ENCODE measurements at places on chromosomes 2 and 18.

DNA sequence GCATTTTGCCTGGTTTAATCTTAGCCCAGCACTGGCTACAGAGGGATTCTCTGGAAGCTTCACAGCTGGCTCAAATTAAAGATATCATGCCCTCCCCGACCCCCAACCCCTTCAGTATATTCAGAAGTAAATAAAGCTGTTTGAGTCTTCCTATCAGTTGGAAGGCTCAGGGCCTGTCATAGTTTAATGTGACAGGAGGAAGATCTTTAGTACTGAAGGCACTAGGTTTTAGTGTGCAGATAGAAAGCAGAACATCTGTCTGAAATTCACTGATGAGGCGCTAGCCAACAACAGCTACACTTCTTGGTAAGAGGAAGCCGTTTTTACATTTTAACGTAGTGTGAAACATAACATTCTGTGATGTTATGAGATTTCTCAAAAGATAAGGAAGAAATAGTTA, 969.1 kb upstream of the CDH2 start:
- DNase-seq, result no peak

DNA sequence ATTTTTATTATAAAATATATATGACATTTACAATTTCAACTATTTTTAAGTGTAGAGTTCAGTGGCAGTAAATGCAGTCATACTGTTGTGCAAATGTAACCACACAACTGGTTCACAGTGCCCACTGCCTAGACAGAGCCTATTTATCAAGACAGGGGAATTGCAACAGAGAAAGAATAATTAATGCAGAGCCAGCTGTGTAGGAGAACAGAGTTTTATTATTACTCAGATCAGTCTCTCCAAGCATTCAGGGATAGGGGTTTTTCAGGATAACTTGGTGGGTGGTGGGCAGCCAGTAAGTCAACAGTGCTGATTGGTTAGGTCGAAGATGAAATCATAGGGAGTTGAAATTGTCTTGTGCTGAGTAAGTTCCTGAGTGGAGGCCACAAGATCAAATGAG, 200.3 kb downstream of the NYAP2 start:
- no peak for DNase-seq

GRCh38 chr2:202090530-202090929, 17.5 kb downstream of the KIAA2012 start:
- no peak for DNase-seq

DNA sequence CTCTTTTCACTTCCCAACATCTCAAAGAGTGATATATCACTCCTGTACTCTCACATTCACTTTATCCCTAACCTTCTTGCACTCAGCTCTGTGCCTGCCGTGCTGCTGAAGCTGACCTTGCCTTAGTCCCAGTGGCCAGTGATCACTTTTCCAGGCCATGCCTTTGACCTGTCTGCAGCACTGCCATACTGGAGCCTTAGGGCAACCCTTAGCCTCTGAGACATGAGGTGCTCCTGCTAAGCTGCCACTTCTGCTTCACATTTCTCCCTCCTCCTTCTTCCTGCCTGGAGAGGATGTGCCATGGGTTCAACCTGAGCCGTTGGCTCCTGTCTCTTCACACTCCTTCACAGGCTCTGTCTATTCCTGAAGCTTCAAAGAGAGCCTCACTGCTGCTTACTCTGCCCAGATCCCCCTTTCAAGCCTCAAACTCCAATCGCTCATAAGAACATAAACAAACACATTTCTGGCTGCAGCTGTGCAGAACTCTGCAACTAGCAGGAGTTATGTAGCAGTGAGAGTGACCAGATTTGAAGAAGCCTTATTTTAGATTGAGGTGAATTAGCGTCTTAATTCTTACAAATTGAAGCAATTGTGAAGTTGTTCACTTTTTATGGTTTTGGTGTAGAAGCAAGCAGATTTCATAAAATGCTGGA, 716.2 kb upstream of the FANCL start:
- no peak for DNase-seq

GRCh38 chr18:49494660-49495059, 7.6 kb upstream of the C18orf32 start:
- DNase-seq, result no peak

DNA sequence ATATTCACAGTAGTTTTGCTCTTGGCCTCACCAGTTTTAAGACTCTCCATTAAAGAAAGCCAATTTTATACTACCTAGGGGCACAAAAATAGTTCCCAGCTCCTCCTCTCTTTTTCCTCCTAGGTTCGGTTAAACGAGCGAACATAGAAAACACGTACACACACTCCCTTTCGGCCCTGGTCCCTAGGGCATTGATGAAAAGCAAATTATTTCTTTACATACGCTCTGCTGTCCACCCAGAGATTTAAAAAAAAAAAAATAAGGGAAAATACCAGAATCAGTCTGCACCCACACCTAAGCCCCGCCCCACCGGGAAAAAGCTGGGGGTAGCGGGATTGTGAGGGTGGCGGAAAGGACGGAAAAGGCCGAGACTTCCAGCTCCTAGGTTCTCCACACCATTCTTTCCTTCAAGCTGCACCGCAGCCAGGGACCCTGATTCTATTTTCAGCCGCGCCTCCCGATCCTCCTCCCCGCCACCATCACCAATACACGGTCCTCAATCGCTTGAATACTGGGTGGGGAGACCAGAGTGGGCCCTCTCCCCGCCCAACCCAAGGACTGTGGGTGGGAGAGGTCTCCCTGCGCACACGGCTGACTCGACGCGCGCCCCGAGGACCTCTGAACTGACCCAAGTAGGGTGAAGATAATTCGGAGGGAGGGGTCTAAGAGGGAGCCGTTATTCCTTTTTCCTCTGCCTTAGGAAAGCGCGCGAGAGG, 769 bp downstream of the ATF2 start:
- peak; percentile 56 for DNase-seq

DNA sequence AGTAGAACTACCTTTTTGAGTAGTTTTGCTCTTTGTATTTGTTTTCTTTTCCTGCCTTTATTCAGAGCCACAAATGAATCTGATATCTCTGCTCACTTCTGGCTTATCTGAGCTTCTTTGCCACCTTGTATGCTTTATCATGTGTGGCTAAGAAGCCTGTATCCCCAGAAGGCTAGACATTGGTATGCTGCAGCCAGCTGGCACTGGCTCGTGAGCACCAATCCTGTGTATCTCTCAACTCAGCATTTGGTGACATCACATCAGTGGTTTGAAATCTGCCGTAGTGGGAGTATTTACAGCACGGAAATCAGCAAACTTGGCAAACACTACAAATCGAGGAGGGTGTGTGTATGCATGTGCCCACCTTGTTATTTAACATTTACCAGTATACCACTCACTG, 183.7 kb upstream of the LHCGR start:
- no peak for DNase-seq

GRCh38 chr2:96427917-96428316, 77.2 kb downstream of the NEURL3 start:
- DNase-seq, result no peak

GRCh38 chr2:17791121-17791816, 25.0 kb upstream of the MSGN1 start:
- no peak for DNase-seq

DNA sequence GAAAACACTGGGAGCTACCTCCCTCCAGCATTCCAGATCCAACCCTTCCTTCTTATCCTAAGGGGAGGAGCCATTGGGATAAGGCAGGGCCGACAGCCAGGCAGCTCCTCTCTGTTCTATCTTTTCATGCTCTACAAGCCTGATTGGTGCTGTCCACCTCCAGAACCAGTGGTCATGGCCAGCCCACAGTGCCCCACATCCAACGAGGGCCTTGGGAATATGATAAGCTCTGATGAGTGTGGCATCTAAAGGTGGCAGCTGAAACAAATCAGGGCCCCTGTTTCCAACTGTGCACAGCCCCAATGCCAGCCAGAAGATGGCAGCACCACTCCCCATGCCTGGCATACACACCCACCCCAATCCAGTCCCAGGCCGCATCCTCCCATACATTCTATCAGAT, 329.3 kb downstream of the C1D start:
- peak; percentile 56 for DNase-seq

GRCh38 chr2:201261471-201261870, 1.1 kb downstream of the CASP8 start:
- DNase-seq, result no peak

DNA sequence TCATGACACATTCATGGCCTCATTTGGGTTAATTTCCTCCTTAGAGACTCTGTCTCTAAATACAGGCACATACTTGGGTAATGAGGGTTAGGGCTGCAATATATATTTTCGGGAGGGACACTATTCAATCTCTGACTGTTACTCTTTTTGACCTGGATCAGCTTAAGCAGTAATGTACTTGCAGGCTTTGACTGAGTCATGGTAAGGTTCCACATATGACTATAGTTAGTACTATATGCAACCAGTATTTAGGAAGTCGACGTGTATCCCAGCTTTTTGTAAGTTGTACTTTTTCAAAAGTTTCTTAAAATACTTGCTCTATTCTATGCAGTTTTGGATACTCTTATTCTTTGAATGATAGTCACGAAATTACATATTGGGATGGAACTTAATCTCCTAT, 37.2 kb upstream of the CDH19 start:
- DNase-seq, result no peak

DNA sequence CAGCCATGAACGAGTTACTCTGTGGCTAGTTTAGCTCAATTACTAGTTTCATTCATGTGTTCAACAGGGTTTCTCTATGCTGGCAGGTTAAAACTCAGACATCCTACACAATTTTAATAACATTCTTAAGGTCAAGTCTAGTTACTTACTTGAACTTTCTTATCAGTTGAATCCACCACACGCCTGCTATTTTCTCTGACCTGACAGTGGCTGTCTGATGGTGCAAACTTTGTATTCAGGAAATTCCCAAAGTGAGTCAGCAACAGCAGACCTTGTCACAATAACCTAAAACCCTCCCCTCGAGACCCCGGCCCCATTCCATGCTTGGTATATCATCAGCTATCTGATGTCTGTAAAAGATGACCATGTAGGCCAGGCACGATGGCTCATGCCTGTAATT, 20.8 kb upstream of the CIDEA start:
- DNase-seq, result no peak

DNA sequence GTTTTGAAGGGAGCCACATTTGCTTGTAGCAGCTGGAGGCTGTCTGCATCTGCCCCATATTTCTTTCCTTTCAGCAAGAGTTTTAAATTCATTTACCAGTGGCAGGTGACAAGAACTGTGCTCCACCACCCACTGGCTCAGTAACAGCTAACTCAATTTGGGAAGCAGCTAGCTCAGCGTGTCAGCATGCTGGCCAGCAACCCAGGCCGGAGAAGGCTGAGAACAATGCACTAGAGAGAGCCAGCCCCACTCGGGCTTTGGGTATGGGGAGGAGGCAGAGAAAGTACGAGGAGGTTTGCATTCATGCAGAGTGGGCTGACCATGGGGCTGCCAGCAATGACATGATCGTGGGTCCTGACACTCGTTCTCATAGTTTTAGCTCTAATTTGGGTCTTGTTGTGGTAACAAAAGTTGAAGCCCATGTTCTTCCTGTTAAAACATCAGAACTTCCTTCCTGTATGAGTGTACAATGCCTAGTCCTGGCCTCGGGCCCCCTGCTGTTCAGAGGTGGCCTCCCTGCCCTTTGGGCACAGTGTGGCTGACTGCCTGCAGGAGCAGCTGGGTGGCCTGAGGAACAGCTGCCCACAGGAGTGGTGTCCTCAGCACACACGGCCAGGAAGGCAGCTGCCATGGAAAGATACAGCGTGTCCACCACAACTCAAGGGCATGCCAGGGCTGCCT, 23.0 kb downstream of the CDC42EP3 start:
- DNase-seq, result no peak

DNA sequence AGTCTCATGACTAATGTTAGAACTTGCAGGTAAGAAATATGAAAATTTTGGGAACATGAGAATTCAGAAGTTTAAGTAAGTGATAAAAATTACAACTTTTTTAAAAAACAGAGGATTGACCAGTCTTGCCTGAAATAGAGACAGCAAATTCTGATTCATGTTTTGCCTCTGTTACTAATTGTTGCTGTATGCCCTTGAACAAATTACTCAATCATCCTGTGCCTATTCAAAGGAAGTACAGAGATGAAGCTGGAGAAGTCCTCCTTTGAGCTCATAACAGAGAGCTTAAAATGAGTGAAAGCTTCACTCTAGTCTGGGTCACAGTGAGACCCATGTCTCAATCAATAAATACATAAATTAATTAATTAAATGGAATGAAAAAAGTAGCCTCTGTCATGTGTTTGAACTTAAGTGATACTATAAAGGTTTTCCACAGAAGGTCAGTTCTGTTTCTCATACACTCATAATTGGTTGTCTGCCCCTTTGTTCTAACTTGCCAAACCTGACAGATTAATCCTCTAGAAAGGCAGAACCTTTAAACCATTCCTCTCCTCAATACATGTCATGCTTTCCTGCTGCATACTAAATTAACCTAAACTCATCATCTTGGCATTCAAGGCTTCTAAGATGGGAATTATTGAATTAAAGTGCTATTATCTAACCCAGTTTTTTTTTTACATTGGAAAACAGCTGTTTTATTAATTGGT, 374.6 kb upstream of the LRATD1 start:
- no peak for DNase-seq

GRCh38 chr18:35010993-35011392, 30.2 kb upstream of the MAPRE2 start:
- no peak for DNase-seq

DNA sequence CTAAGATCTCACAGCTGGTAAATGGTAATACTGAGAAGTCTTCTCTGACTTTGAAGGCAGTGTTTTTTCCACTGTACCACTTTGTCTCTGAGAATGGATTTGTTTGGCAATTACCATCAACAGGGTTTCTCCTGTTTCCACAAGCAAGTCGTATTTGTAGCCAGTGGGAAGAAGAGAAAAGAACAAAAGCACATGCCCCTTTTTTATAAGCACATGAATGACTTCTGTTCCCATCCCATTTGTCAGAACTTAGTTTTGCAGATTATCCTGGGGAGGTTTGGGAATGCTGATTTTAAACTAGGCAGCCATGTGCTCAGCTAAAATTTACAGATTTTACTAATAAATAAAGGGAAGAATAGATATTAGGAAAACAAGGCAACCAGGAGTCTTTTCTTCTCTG, 92.9 kb upstream of the ZSWIM2 start:
- DNase-seq, result no peak

GRCh38 chr2:196176142-196176738, 4.9 kb upstream of the STK17B start:
- no peak for DNase-seq

DNA sequence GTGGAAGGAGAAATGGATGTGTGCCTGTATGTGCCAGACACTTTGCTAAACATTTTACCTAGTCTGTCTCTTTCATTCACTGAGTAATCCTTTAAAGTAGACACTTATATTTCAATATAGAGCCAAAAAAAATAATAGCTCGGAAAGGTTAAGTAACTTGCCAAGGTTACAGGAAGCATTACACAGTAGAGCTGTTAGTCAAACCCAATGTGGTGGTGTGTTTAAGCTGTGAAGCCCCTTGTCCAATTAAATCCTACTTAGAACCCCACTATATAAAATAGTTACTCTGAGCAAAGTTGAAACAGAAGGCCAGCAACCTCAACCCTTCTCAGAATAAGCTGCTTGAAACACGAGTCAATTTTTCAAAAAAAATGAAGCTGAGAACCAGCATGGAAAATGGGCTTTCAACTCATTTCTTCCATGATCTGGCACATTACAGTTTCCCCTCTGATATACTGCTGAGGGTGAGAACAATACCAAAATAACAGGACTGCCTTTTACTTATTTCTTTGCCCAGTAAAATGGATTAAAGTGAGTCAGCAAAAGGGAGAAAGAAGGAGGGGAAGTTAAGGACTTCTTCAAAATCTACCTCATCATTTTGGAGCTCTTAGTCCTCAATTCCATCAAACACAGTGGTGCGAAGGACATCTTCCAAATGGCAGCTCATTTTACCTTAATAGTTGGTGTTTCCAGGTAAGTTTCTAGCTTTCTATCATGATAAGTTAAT, 7.9 kb downstream of the RDH14 start:
- DNase-seq, result no peak

- DNase-seq, result no peak
Measured at GRCh38 chr2:32011485-32011960, 715 bp upstream of the MEMO1 start.

Data from NCI-H1694 (cell line).